ENCODE measurements at places on chromosomes 1 and 21.

- no peak for DNase-seq
Observed at GRCh38 chr21:33872881-33873515, 42.6 kb downstream of the ATP5PO start.

DNA sequence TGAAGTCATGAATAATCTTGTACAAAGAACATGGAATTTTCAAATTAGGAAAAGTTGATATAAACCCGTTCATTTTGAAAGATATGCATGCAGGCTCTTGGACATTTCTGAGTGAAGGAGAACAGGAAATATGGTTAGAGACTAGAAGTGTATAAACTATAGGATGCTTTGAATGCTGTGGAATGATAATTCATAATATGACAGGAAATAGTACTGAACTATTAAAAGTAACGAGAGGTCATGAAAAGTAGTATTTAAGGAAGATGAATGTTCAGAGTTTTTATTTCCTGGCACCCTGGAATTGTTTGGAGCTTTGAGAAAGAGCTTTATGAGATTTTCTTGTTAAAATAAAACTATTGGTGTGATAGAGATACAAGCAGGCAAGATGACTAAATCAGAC, 18.7 kb upstream of the CRB1 start:
- DNase-seq: no peak

DNA sequence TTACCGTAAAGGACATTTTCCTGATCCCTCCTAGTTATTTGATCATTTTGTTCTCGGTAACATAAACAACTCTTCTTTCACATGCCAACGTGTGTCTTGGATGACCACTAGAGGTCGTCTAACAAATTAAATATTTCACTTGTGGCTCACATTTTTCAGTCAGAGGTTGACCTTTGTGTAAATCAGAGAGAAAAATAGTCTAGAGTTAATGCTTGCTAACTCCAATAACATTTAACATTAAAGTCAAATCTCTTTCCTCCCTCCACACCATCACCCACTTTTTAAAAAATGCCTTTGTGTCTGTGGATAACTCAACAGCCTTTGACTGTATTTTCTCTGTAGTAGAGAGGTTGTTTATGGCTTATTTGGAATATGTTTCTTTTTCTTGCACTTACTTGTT, 220.5 kb upstream of the B3GALT2 start:
- peak; percentile 81 for DNase-seq

GRCh38 chr1:34840426-34840825, 19.1 kb downstream of the SMIM12 start:
- DNase-seq: no peak

DNA sequence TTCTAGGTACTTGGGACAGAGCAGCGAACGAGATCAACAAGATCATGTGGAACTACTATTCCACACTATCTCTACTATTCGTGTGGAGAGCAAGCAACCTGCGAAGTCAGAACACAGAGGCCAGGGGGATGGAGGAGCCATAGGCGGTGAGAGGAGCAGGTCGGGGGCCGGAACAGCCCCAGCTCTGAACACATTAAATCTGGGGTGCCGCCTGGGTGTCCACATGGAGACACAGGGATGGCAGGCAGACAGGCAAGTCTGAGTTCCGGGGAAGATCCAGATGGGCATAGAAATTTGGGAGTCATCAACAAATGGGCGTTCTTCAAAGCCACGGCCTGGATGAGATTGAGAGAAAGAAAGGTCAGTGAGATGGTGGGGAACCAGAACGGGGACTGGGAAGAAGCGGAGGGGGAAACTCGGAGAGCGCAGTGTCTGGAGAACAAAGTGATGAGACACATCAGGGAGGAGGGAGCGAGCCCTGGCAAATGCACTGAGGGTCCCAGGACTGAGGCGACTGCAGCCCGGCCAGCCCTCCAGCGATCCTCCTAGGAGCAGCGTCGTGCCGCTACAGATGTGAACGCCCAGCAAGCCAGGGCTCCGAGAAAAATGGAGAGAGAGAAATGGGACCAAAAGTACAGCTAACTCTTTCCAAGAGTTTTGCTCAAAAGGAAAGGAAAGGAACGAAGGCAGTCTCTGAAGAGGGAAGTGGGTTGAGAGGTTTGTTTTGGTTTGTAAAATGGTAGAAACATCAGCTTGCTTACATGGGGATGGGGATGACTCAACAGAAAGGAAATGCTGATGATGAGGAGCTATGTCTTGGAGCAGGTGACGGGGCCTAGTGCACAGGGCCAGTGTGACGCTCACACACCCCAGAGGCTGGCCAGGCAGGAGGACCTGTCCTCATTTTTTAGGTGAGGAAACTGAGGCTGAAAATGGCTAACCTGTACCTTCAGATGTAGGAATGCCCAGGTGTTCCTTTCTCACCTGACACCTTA, 84.5 kb downstream of the GLIS1 start:
- no peak for DNase-seq

DNA sequence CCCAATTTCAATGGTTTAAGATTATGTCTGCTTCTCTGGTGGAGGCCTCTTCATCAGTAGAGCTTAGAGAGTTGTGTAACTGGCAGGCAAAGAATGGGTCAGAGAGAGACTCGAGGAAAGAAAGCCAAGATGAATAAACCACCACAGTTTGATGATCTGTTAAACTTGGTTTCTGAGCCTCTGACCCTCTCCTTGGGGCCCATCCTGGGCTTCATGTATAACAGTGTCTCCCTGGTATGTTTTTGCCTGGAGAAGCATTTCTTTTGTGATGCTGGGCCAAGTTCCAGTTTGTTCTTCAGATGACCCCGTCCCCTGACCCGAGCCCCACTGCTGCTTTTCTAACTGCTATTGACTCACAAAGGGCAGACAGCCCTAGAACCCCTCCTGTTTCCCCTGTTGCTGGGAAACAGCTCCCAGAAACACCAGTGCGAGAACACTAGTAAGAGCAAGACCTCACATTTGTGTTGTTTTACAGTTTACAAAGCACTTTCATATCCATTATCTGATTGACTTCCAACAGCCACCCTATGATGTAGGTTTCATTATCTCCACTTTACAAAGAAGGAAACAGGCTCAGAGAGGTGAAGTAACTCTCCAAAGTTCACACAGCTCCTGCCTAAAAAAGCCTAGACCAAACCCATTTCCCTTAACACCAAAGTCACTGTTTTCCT, 9.0 kb downstream of the CD2 start:
- DNase-seq: no peak

DNA sequence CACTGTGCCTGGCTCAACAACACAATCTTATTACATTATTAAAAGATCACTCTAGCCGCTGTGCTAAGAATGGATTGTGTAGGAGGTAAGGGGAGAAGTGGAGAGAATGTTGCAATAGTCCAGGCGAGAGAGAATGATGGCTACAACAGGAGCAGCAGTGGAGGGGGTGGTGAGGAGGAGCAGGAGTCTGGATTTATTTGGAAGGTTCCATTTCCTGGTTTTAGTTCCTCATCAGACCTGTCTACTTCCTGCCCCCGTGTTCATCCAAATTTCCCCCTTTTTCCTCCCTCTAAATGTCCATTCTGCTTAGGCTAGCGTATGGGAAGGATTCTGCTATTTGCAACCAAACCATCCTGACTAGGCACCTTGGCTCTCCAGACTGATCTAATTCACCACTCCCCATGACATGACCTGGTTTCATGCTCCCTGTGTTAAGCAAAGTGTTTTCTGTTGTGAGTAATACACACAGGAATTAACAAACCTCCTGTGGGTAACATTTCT, 35.1 kb upstream of the EYA3 start:
- peak; percentile 65 for DNase-seq

DNA sequence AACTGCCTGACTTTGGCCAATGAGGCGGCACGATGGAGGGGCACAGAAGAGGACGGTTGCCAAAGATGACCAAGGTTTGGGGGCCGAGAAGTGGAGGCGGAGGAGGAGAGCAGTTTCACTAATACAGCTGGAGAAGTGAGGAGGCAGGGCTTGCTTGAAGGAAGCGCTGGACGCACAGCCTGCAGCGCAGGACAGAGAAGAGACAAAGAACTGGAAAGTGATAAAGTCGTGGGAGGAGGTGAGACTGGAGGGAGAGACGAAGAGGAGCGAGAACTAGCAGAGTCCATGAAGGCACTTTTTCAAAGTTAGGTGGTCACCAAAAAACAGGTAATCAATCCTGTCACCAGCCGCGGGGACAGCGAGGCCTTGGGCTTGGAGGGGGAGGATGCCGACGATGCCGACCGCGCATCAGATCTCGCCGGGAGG, 771 bp downstream of the PACC1 start:
- DNase-seq: no peak

All from pons (tissue), 1 donor.